ENCODE measurements at places on chromosomes 6 and 20. TPM values are rescaled to one million over a fixed set of nuclear protein-coding genes. Genes with fewer than 3 reads are reported as not detected.

The ERVFRD-1 gene
- not detected for total RNA-seq

The PGC gene
- total RNA-seq: not detected

The GLP1R gene
- not detected for total RNA-seq

The GRM4 gene
- under 0.01 TPM for total RNA-seq

The PCIF1 gene
- total RNA-seq: 5.1 TPM

The CEP85L gene
- 12.7 TPM for total RNA-seq
